Activated CD4-positive, alpha-beta memory T cell treated with anti-CD3 and anti-CD28 coated beads, Interleukin-2, amount 10 ng/mL, durations not matched to agents 7 days and 5 days (primary cell): ENCODE measurements at places on chromosomes 7 and 10. TPM values are rescaled to one million over a fixed set of nuclear protein-coding genes. Genes with fewer than 3 reads are reported as not detected.

PLAU gene
- 3.0 TPM for total RNA-seq

DNA sequence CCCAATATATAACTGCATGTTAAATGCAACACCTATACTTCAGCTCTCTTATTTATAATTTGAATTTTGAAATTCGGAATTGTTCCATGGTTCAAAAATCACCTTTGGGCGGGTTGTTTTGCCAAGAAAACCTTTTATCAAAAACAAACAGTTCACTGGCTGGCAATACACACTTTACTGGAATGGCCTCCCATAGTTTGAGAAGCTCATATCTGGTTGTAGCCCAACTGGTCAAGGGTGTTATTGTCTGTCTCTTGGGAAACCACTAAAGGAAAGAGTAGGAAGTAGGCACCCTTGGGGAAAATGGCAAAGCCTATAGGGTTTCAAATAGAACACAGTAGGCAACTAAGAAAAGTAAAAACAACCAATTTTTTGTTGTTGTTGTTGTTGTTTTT, 117.9 kb downstream of the HIPK2 start:
- peaks cover 21% of the 10 kb centered on the region for H3K4me1 ChIP-seq
- peaks cover 14% of the 10 kb centered on the region for H3K36me3 ChIP-seq
- H3K4me3 ChIP-seq, result no peak overlapping the region

INSYN2A gene
- not detected for total RNA-seq

DNA sequence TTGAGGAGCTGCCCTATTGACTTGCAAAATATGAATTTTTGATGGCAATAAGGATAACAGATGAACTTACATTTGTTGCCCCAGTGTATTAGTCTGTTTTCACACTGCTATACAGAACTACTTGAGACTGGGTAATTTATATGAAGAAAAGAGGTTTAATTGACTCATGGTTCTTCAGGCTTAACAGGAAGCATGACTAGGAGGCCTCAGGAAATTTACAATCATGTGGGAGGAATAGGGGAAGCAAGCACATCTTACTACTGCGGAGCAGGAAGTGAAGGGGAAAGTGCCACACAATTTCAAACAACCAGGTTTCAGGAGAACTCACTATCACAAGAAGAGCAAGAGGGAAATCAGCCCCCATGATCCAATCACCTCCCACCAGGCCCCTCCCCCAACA, 57.9 kb downstream of the ZNF22 start:
- no peak overlapping the region for H3K4me3 ChIP-seq
- no peaks in the 10 kb centered on the region for H3K4me1 ChIP-seq
- no peak overlapping the region for H3K27ac ChIP-seq
- DNase-seq, result no peak
- H3K36me3 ChIP-seq, result no peaks in the 10 kb centered on the region

CLRN3 gene
- total RNA-seq, result not detected

GDF10 gene
- total RNA-seq, result not detected

DNA sequence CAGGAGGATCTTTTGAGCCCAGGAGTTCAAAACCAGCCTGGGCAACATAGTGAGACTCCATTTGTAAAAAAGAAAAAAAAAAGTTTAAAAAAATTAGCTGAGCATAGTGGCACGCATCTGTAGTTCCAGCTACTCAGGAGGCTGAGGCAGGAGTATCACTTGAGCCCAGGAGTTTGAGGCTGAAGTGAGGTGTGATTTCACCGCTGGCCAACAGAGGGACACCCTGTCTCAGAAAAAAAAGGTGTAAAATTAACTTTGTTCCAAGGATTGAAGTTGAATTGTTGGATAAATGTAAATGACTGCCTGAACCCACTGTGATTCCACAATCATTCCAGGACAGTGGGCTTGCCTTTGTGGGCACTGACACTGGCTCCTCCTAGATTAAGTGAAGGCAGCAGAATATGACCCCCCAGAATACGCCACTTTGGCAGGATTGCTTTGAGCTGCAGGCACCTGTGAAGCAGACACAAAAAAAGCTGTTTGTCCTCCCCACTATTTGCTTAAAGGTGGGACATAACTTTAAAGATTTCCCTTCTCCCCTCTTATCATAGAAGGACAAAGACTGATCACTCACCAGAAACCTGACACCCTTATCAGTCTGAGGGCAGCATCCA, 57.2 kb upstream of the FOXI2 start:
- no peaks in the 10 kb centered on the region for H3K4me1 ChIP-seq
- no peak overlapping the region for H3K27ac ChIP-seq
- no peaks in the 10 kb centered on the region for H3K36me3 ChIP-seq
- no peak overlapping the region for H3K4me3 ChIP-seq
- DNase-seq, result no peak

DNA sequence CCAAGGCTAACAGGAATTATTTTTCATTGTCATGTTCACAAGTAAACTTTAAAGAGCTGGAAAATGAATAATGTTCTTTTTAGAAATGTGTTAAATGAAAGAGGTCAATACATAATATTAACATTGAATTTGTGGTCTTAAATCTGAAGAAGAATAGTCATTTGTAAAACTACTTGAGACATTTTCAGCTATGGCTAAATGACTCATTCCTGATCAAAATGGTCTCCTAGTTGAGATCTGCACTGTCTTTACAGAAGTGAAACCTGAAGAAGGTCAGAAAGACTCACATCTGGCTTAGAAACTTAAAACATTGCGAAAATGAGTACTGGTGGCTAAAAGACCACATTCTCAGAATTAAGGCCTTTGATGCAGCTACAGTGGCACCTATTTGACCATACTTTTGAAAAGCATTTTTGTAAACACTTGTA, 5.9 kb downstream of the PIK3CG start:
- peak overlapping the region; percentile 40 for H3K4me3 ChIP-seq
- H3K27me3 ChIP-seq, result no peaks in the 10 kb centered on the region
- H3K27ac ChIP-seq, result peak overlapping the region; percentile 34
- DNase-seq, result no peak
- H3K4me1 ChIP-seq, result peaks cover 66% of the 10 kb centered on the region

- H3K36me3 ChIP-seq, result peaks cover 22% of the 10 kb centered on the region
- peak overlapping the region; percentile 58 for H3K4me3 ChIP-seq
- no peak for DNase-seq
- H3K4me1 ChIP-seq, result peaks cover 23% of the 10 kb centered on the region
- H3K27me3 ChIP-seq, result peaks cover 10% of the 10 kb centered on the region
- H3K27ac ChIP-seq, result no peak overlapping the region
These were observed 1.7 kb upstream of the LFNG start for GRCh38 chr7:2517678-2518507.

CRYGN gene
- total RNA-seq, result not detected

GRCh38 chr10:33293076-33293475, 41.4 kb downstream of the NRP1 start:
- no peaks in the 10 kb centered on the region for H3K4me1 ChIP-seq
- no peaks in the 10 kb centered on the region for H3K36me3 ChIP-seq
- no peak for DNase-seq
- H3K27me3 ChIP-seq, result no peaks in the 10 kb centered on the region
- no peak overlapping the region for H3K4me3 ChIP-seq

- H3K27me3 ChIP-seq, result no peaks in the 10 kb centered on the region
- H3K36me3 ChIP-seq, result peaks cover 11% of the 10 kb centered on the region
- DNase-seq, result no peak
- peaks cover 5% of the 10 kb centered on the region for H3K4me1 ChIP-seq
These were observed 59.8 kb downstream of the DNAJC1 start for GRCh38 chr10:21943633-21944265.

- H3K27me3 ChIP-seq, result peaks cover 4% of the 10 kb centered on the region
- no peaks in the 10 kb centered on the region for H3K4me1 ChIP-seq
- H3K36me3 ChIP-seq, result no peaks in the 10 kb centered on the region
- no peak for DNase-seq
- no peak overlapping the region for H3K27ac ChIP-seq
These were observed 63.2 kb upstream of the AMPH start for GRCh38 chr7:38694326-38694725.

DNA sequence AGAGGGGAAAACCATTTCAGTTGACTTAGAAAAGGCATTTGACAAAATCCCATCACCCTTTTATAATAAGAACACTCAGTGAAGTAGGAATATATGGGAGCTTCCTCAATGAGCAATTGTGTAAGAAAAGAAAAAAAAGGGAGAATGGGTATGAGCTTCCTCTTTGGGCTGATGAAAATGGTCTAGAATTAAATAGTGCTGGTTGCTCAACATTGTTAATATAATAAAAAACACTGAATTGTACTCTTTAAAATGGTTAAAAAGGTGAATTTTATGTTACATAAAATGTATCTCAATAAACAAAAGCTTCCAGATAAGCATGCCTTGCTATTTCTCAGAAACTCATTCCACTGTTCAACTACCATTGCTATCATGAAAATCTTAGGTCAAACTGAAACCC, 40.6 kb downstream of the LRRC17 start:
- H3K36me3 ChIP-seq, result peaks cover 17% of the 10 kb centered on the region
- no peak overlapping the region for H3K27ac ChIP-seq
- H3K4me3 ChIP-seq, result no peak overlapping the region
- peaks cover 10% of the 10 kb centered on the region for H3K4me1 ChIP-seq
- DNase-seq, result no peak

DNA sequence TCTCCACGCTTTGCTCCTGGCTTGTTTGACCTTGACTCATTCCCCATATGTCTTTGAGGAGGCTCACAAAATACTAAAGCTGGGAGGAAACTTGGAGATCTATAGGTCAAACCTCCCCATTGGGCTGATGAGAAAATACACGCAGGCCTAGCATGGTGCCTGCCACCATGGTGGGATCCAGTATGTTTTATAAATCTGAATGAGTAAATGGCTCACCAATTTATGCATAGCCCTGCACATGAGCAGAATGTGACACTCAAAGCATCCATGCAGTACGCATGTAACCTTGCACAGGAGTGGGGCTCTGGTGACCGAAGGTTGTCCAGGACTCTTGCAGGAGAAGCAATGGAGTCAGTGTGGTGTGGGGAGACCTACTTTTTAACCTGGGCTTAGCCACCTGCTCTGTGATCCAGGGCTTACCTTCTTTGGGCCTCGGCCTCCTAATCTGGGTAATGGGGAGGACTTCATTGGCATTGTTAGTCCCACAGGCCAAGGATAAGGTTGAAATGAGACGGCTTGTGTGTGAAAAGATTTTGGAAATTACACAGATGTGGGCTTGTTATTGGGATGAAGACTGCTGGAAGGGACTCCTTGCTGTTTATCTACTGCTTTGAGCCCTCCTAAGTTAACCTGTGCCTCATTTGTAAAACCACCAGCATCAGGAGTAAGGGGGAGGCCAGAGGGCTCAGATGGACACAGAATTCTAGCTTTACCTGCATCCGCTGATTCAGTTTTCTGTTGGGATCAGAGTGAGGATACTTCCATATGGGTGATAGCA, 58.4 kb downstream of the ADCYAP1R1 start:
- DNase-seq, result peak; percentile 5
- no peaks in the 10 kb centered on the region for H3K36me3 ChIP-seq
- no peaks in the 10 kb centered on the region for H3K4me1 ChIP-seq
- no peak overlapping the region for H3K27ac ChIP-seq
- no peaks in the 10 kb centered on the region for H3K27me3 ChIP-seq
- H3K4me3 ChIP-seq, result no peak overlapping the region

NCF1 gene
- 1.5 TPM for total RNA-seq

SPAM1 gene
- total RNA-seq, result not detected

DNA sequence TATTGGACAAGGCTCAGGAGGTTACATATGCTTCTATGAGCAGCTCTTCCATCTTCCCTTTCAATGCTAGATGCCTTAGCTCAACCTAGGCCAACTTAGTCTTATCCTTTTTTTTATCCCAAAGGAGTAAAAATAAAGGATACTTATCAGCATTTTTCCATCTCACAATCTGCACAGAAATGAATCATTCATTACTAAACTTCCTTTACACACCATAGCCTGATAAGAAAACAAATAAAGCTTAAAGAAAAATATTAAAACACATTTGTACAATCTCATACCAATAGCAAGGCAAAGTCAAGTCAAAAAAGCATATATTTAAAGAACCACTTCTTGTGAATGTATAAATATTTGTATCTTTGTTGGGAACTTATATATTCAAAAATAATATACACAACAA, 407.4 kb downstream of the GRM8 start:
- no peak overlapping the region for H3K27ac ChIP-seq
- no peak for DNase-seq
- no peaks in the 10 kb centered on the region for H3K4me1 ChIP-seq

GRCh38 chr7:25481891-25482290, 253.6 kb upstream of the NPVF start:
- no peak overlapping the region for H3K27ac ChIP-seq
- no peaks in the 10 kb centered on the region for H3K36me3 ChIP-seq
- no peak overlapping the region for H3K4me3 ChIP-seq
- H3K4me1 ChIP-seq, result no peaks in the 10 kb centered on the region

DNA sequence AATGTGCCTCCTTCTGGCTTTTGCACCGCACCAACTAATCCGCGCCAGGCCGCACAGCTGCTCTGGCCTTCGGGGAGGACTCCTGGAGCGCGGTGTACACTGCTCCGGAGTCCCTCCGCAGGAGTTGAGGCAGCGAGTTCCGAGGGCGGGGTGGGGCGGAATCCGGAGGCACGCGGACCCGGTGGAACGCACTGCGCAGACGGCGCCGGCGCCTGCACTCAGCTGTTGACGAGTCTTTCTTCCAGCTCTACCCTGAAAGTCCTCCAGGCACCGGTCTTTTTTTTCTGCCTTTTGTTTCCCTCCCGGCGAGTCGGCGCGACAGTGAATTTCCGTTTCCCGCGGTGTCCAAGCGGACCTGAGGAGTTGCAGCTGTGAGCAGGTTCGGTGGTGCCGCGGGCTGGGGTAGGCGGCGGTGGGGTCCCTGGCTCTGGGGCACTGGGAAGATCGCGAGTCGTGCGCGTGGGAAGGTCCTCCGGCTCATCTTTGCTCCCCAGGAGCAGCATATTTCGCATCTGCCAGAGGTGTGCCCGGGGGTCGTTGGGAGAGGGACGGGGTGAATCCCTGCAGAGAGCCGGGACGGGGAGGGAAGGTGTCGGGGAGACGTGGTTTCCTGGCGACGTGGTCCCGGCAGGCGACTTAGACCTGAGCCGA, 44.1 kb downstream of the SFTPD start:
- no peaks in the 10 kb centered on the region for H3K36me3 ChIP-seq
- DNase-seq, result peak; percentile 57
- peaks cover 52% of the 10 kb centered on the region for H3K27me3 ChIP-seq
- no peak overlapping the region for H3K27ac ChIP-seq
- peaks cover 16% of the 10 kb centered on the region for H3K4me1 ChIP-seq
